Hypothalamus (tissue), 51 donors: ENCODE measurements at places on chromosomes 16 and 17.

- DNase-seq = no peak
Measured at GRCh38 chr16:86355951-86356350, 154.4 kb upstream of the FOXF1 start.

DNA sequence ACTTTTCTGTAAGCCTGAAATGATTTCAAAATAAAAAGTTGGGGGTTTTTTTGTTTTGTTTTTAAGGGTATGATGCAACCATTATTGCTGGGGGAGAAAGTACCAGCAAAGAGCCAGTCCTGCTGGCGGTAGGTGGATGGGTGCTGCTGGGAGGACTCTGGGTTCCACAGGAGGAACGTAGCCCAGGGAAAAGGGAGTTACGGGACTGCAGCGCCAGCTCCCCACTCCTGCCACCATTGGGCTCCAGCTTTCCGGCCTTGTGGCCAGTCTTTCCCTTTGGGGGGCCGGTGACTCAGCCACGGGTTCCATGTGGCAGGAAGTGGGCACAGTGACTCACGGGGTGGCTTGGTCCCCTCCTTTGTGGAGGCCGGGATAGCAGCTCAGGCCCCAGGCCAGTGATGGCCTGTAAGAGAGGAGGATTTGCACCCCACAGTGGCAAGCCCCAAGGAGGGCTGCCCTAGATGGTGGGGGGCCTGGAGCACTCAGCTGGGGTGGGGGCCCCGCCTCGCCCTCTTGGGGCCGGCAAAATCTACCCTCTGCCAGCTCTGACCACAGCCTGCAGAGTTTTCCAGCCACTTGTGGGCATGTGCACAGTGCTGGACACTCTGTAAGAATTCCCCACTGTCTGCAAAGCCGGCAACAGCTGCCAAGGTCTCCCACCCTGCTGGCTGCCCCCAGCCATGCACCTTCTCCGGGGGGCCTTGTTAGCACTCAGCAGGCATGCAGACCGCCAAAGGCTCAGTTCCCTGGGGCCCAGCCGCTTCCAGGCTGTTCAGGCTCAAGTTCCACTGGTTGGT is 30.4 kb downstream of the SOCS3 start:
- no peak for DNase-seq

DNA sequence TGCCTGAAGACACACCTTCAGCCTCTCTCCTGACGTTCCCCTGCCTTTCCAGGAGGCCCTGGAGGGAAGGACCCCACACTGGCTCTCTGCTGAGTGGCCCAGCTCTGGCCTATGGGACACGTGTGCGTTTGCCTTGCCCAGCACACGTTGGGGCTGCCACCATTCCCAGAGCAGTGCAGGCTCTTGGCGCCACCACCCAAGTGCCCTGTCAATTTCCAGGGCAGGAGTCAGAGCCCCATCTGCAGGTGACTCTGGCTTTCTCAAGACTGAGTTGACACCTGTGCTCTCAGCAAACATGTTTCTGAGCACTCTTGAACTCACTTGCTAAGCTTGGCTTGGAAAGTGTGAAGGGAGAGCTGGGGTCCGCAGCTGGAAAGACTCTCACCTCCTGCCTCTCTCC is 4.7 kb upstream of the IRF8 start:
- no peak for DNase-seq

DNA sequence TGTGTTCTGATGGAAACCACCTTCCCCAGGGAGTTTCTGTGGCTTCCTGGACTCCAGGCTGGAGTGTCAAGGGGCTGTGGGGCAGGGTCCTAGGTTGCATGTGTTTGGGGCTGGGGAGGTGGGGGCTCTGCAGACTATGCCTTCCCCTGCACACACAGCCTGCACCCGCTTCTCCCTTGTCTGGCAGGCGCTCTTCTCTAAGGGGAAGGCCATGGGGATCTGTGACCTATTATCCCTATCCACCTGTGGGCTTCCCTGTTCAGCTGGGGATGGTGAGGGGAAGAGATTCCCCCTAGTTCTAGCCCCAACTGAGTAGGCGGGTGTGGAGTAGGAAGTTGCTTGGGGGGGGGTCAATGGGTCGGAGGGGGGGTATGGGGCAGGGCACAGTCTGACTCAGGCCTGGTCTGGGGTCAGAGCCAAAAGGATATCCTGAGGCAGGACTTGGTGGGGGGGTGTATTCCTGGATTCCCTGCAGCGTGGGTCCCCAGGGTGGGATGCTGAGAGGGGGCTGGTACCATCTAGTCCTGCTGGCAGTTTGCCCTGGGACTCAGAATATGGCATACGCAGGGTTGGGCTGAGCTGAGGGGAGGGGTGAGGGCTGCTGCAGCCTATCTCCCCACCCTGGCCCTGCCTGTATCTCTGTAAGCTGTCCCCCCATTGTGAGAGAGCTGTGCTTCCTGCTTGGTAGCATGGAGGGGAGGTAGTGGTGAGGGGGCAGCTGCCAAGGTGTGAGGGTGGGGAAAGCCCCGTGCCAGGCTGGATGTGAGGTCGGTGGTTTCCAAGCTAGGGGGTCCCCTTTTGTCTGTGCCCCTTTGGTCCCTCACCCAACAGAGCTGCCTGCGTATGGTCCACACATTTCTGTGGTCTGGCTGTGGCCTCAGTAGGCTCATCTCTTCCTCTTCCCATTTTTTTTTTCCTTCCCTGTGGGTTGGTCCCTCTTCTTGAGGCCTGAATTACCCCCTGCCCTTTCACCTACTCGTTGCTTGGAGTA is 14.7 kb downstream of the RARA start:
- DNase-seq = no peak

DNA sequence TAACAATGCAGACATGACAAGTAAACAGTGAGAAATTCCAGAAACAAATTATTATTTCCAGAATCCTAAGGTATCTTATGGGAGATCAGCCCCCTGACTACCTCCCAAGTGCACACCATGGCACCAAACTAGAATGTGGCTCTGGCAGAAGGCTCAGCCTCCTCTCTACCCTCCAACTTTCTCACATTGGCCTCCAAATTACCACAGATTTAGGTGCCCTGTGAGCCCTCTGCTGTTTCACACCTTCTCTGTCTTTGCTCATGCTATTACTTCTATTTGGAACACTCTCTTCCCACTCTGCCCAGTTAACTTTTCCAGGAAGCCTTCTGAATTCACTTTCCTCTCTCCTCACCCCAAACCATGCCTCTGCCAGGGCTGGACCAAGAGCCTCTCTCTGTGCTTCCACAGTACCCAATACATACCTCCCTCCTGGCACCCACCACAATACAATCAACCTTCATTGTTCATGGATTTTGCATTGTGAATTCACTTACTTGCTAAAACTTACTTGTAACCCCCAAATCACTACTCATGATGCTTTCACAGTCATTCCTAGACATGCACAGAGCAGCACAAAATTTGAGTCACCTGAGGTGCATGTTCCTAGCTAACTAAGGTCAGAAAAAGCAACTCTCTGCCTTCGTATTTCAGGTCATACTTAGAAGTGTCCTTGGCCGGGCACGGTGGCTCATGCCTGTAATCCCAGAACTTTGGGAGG is 31.4 kb downstream of the SMG6 start:
- no peak for DNase-seq

- DNase-seq = peak; percentile 11
Measured at GRCh38 chr17:9587969-9588656, 11.7 kb downstream of the CFAP52 start.

- DNase-seq = no peak
Measured at GRCh38 chr16:76755496-76755895, 435.5 kb upstream of the MON1B start.

GRCh38 chr16:66936889-66937554 is 1.7 kb downstream of the CES2 start:
- no peak for DNase-seq

DNA sequence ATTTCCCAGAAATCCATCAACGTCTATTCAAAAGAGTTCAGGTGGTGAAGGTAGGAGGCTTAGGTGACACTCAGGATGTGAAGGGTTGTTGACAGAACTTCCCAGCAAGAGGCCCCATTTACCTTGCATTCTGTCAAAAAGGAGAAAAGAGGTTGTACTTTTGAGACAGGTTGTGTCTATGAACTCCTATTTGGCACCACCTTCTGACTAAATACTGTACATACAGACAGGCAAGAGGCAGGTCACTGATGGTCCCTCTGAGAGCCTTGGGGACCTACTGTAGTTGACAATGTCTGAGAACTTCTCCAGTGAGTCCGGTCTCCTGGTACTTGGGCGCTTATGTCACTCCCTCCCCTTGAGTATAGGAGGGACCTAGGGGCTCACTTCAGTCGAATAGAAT is 479.3 kb upstream of the ZFHX3 start:
- DNase-seq = no peak

DNA sequence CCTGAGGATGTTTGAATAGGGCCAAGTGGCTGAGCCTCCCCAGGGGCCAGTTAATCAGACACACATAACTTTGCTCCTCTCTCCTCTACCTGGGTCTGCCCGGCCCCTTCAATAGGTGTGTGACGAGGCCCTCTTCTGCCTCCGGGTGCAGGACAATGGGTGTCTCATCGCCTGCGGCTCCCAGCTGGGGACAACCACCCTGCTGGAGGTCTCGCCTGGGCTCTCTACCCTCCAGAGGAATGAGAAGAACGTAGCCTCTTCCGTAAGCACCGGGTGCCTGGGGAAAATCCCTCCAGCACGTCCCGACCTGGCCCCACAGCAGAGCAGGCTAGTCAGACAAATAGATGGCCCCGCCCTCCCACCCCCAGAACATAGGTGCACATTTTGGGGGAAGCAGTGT is 16.1 kb upstream of the KIF19 start:
- DNase-seq = no peak

DNA sequence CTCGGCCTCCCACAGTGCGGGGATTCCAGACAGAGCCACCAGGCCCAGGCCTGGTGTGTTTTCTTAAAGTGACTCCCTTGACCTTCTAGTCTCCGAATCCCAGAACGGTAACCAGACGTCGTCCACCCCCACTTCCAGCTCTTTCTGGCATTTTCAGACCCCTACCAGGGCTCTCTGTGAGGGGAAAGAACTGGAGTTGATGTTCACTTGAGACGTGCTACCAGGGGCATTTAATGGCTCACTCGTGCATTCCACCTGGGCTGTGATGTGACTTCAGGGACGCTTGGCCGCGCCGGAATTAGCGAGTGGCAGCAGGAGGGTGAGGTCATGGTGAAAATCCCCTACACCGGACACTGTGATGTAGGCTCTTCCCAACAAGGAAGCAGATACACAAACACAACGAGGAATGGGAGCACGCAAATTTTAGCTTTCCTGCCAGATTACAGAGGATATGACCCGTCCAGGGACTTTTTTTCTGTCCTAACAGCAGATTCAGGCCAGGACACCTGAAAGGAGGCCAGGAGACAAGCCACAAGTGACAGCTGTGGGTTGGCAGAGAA is 1.1 kb upstream of the GNA13 start:
- DNase-seq = no peak

DNA sequence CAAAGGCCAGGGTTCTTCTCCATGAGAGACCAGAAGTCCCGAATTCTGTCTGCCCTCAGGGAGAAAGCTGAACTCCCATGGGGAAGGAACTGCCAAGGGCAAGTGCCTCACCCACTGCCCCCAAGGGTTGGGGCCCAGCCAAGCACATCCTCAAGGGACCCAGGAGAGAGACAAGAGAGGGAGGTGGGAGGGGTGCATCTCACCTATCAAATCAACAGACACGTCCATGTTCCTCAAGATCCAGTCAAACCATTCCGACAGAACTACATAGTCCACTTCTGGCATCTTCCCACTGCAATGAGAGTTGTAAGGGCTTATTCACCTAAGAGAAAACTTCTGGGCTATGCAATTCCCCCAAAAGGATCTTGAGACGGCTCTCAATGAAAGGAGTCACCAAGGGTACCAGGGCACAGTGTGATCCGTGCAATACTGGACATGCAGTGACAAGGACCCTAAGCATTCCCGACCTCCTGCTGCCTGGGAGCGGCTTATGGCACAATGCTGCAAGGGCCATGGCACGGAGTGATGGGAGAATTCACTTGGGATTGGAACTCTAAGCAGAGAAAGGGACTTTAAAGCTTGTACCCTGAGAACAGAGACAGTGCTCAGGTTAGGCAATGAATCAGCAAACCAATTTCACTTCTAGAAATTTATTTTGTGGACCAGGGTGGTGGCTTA is 32.2 kb downstream of the TK2 start:
- no peak for DNase-seq

GRCh38 chr16:19269098-19269497 is 16.4 kb upstream of the CLEC19A start:
- DNase-seq = no peak

- no peak for DNase-seq
Measured at GRCh38 chr16:14087590-14088154, 16.6 kb downstream of the MRTFB start.

DNA sequence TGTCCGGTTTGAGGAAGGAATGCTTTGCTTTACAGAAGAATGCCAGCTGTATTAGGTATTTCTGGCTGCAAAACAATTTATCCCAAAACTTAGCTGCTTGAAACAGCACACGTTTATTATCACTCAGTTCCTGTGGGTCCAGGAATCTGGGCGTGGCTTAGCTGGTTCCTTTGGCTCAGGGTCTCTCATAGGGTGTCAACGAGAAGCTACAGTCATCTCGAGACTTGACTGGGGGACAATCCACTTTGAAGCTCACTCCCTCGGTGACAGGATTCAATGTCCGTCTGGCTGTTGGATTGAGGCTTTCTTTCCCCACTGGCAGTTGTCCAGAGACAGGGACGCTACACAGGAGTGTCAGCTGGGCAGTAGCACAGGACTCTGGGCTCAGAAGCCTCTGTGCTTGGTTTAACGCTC is 9.6 kb upstream of the RHBDF2 start:
- DNase-seq = no peak

DNA sequence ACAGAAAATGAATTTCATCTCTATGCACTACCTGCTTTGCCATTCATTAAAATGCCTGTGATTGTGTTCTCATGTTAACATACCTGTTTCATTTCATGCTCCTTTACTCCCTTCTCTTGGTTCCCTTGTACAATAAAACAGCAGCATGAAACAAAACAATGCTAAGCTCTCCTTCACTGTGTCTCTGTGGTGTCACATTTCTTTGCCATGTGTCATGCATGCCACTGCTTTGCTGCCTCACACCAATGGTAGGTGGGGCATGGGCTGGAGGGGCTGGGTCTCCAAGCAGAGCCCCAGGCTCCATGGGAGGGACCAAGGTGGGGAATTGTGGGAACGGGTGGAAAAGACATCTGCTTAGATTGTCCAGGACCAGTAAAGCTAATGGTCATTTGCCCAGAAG is 83.6 kb downstream of the RGS9 start:
- DNase-seq = no peak

GRCh38 chr17:41539979-41540701 is 12.0 kb upstream of the KRT19 start:
- no peak for DNase-seq

GRCh38 chr17:36590082-36590481 is 1.6 kb upstream of the DHRS11 start:
- no peak for DNase-seq

DNA sequence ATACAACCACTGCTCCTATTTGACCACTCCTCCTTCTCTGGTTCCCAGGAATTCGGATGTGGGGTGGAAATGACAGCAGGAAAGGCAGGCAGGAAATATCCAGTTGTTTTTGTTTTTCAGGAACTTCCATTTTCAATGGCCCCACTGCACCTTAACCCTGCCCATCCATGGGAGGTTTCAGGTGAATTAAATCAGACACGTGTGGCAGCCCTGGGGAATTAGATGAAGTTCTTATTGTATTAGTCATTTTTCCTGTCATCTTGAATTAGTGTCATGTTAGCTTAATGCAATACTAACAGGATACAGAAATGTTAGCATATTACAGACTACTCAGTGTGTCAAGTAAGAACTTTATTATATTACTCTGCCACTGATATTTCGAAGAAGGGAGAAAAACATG is 146.4 kb downstream of the CHD9NB start:
- DNase-seq = no peak

GRCh38 chr17:15744074-15744676 is 12.1 kb downstream of the TBC1D26 start:
- no peak for DNase-seq
